Muscle of back (tissue), 13 donors: ENCODE measurements at places on chromosomes 2 and 18. TPM values are rescaled to one million over a fixed set of nuclear protein-coding genes. Genes with fewer than 3 reads are reported as not detected.

DNA sequence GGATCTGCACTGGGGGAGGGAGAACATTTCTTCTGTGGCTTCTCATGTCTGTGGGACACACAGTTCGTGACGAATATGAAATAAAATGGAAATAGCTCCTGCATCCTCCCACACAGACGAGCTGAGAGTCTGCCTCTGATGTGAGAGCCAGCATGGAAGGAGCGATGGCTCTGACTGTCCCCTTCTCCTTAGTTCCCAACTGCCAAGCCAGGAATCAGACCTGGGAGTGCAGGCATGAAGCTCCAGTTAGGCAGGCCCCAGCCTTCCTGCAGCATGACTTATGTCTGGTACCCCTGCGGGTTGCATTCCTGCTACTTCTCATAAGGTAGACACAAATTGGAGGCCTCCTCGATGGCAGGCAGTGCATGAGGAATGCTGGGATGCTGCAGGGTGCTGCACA lies 56.2 kb downstream of the PRKCE start:
- DNase-seq: no peak

Gene SERPINB12
- 0.38 TPM for polyA plus RNA-seq

- DNase-seq: no peak
Observed at GRCh38 chr2:221529177-221529942, 42.7 kb downstream of the EPHA4 start.

- peak; percentile 68 for DNase-seq
Observed at GRCh38 chr18:5600378-5601071, 56.7 kb upstream of the EPB41L3 start.

DNA sequence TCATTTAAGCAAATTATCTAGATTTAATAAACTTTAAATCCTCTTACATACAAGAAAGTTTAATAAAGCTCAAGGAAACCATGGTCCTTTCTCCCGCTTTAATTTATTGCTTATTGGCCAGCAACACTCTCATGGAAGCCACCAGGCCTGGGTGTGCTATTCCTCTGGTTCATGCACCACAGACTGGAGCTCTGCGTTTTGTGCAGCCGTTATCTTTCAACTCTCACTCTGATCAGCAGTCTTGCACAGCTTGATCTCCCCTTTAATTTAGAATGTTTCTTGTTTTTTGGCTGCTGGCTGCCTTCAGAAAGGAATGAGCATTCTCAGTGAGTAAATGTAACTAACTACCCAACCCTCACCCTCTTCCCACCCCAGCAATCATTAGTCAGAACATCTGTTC lies 318.7 kb downstream of the MEIS1 start:
- DNase-seq: no peak

DNA sequence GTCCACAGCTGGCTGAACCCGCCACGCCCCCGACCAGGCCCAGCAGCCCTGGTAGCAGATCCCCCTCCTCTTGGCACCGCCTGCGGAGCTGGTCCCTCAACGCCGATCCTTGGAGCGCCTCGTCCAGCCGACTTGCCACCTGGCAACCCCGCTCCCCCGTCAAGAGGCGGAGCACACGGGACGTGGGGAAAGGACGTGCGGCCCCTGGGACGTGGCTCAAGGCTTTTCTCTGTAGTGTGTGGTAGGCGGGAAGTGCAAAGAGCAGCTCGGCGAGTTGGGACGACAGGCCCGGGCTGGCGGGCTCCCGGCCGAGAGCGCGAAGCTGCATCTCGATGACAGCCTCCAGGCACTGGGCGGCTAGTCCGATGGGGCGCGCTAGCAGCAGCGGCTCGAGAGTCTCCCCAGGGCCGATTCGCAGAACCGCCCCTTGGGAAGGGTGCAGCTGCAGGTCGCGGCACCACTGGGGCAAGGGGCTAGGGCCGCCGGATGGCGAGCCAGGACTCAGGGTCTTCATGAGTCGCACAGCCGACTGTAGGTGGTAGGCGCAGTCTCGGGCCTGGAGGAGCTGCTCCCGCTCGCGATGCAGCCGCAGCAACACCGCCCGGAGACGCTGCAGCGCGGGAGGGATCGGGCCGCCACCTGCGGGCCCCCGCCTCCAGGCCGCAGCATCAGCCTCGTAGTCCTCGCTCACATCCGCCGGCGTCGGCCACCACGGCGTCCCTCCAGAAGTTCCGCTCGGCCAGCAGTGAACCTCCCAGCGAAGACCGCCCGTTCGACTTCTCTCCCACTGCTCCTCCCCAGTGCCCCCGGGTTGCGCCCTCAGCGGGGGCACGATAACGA lies 617 bp downstream of the CCDC142 start:
- DNase-seq: no peak

Gene RBKS
- 0.80 TPM for polyA plus RNA-seq

GRCh38 chr18:27378431-27379095 lies 193.5 kb upstream of the CHST9 start:
- no peak for DNase-seq

DNA sequence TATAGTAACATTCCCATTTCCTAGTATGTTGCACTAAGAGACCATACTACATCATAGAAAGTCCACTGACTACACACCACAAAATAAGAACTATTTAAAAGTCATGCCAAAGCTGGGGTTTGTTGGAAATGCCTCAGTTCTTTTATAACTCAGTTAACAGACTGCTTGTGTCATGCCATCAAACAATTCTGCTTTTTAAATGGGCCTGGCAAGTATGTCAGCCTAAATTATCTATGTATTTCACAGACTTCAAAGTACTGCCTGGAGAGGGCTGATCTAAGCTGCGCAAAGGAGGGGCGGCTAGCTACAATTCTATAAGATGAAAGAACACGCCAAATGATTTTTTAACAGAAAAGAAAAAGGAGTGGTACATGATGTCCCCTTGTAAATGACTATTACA lies 49.6 kb downstream of the FARSB start:
- DNase-seq: no peak

DNA sequence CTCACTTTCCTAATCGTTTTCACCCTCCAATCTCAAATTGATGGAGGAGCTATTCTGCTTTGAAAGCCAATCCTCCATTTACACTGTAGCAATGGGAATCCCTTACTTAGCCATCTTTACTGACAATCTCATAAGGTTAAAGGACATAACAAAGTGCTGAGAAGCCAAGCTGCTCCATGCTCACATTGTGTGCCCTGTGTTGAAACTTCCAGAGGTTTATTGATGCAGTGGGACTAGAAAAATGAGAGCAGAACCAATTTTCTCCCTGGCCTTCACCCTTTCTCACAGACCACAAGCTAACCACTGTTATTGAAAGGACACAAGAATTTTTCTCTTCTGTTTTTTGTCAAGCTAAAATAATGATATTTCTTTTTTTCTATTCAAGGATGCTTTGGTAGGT lies 63.8 kb downstream of the CSRNP3 start:
- no peak for DNase-seq

- no peak for DNase-seq
Observed at GRCh38 chr2:101362316-101362715, 25.0 kb downstream of the CREG2 start.

DNA sequence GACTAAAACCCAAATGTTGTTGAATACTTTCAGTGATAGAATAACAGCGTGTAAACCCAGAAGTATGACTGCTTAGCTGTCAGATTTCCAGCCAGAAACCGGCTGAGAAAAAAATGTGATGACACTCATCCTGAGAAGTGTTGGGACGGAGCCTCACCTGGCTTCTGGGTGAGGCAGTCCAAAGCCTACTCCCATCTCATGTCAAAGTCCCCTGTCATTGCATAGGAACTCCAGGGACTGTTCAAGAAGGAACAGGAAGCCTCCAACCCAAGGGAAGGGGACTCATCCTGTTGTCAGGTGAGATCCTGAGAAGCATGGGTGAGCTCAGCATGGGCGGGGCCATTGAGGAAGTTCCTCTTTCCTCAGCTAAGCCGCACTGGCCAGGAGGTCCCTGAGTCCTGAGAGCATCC lies 11.3 kb upstream of the CHRNA1 start:
- DNase-seq: no peak

DNA sequence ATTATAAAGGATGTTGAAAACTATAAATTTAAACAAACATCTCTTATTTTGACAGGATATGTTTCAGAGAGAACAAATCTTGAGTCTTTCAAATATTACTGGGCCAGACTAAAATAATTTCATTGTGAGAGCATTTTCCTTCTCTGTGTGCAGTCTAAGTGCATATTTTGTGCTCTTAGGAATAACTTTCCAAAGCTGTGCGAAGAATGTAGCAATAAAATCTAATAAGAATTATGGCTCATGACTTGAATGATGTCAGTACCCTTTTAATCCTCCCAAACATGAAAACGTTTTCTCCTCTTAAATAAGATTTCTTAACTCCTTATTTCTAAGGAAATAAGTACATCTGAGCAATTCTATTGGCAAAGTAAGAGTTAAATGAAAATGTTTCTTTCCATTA lies 76.2 kb upstream of the EFEMP1 start:
- no peak for DNase-seq

Gene C18orf54
- 8.6 TPM for polyA plus RNA-seq

GRCh38 chr2:120818441-120818920 lies 82.8 kb downstream of the GLI2 start:
- peak; percentile 81 for DNase-seq

Gene PRKAG3
- 25.8 TPM for polyA plus RNA-seq

DNA sequence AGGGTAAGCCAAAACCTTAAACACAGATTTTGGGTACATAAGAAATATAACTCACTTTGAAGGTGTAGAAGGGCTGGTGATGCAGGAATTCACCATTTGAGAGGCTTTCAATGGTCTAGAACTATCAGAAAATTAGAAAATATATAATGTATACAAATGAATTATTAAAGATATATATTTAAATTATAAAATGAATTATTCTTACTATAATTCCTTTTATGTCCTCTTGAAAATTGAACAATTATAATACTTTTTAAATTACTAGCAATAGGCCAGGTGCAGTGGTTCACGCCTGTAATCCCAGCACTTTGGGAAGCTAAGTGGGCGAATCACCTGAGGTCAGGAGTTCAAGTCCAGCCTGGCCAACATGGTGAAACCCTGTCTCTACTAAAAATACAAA lies 60.7 kb downstream of the VIL1 start:
- no peak for DNase-seq

DNA sequence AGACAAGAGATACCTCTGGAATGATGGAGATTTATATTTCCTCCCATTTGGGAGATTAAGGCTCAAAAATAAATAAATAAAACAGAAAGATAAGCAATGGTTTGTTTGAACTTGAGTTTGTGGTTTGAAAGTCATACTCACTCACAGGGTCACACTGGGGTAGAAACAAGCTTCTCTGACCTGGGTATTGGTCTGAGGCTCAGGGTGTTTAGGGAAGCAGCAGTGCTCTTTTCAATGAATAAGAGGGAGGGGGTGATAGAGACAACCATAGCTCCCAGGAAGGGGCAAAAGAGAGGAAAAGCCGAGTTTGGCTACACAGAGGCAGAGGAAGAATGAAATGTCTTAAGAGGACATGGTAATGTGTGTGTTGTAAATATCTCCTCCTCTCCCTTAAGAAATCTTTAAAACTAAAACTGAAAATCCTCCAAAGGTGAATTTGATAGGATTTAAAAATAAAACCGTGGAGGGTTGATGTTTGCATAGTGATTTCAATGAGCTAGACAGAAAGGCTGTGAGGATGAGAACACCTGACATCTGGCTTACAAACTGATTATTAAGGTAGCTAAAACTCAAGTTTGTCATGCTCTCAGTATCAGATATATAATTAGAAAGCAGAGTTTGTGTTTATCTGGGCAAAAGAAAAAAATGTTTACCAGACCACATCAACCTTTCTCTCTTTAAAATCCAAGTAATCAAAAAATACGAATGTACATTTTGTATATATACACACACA lies 159.9 kb upstream of the TMEFF2 start:
- DNase-seq: no peak

- no peak for DNase-seq
Observed at GRCh38 chr18:76468345-76469304, 26.4 kb downstream of the ZNF516 start.

GRCh38 chr2:100029460-100029859 lies 112.9 kb downstream of the AFF3 start:
- no peak for DNase-seq

DNA sequence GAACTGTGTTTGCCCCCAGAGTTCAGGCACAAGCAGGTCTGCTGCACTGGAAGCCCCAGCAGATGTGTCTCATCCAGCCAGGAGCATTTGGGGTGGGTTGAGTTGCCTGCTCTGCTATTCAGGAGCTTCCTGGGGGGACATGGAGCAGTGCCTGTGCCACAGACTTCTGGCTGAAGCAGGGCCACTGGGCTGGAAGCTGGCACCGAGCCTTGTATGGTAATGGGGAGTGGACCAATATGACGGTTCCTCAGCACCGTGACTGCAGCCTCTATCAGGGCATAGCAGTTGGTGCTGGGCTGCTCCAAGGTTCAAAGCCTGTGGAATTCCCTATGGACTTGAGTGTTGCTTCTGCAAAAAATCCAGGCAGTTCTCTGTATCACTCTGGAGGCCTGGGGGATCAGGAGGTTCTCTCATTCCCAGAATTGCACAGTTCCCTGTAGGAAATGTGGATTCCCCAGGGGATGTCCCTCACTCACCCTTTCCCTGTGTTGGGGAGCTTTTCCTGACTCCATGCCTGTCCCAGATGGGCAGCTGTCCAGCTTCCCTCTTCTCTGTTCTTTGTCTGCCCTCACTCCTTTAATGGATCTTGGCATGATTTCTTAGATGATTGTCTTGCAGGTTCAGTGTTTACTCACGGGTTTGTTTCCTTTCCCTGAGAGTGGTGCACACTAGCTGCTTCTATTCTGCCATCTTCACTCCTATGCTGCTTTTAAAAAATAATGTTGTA lies 37.2 kb upstream of the THSD7B start:
- DNase-seq: no peak

DNA sequence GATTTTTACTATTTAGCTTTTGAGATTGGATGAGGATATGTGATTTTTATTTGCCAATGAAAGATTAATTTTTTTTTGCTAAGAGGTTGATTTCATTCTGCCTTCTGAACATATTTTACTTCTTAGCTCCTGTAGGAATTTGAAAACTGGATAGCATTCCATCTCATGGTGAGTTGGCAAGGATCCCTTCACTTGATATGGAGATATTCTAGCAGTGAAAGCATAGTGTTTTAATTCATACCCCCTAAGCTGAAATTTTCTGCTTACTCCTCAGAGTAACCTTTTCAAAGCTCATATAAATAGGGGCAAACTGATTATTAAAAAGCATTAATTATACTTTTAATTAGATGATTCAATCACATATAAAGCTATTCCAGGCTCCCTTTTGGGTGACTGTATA lies 61.0 kb upstream of the KCNJ3 start:
- no peak for DNase-seq

DNA sequence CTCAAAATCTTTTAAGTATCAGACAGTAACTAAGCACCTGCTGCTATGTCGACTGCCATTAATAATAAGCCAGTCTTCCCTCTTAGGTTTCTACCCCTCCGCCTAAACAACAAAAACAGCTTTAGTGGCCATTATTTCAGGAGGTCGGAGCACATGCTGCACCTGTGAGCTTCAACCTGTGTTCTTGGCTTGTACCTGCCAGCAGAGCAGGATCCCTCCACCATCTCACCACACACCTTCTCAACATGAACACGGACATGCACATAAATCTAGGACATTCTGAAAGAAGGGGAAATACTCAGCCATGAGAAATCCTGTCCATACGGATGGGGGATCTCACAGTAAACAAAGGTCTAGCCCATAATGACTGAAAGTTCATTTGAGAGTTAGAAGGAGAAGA lies 3.7 kb downstream of the CYB5A start:
- DNase-seq: no peak

Gene NTSR2
- polyA plus RNA-seq: not detected

GRCh38 chr18:68233018-68233417 lies 481.9 kb downstream of the TMX3 start:
- DNase-seq: no peak

- DNase-seq: no peak
Observed at GRCh38 chr2:38191516-38191915, 115.6 kb upstream of the CYP1B1 start.

GRCh38 chr2:145265244-145265643 lies 745.3 kb upstream of the ZEB2 start:
- no peak for DNase-seq

Gene SLC16A14
- polyA plus RNA-seq: 2.8 TPM
